ENCODE measurements at places on chromosomes 7 and 10.

DNA sequence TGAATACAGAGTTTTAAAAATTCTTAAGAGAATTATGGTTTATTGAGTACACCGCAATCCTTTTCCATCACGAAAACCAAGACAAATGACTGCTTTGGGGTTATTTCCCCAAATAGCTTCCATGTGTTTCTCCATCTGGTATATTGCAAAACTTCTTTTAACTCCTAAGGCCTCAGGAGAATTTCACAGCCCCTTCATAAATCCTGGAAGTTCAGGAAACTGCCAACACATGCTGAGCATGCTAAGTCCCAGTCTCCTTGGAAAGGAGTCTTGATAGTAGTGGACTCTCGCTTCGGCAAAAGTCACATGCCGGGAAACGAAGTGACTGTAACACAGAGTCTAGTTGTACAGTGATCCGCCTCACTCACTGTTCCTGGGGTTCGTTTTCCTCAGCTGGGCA is 88.1 kb upstream of the RSU1 start:
- no peak for DNase-seq

DNA sequence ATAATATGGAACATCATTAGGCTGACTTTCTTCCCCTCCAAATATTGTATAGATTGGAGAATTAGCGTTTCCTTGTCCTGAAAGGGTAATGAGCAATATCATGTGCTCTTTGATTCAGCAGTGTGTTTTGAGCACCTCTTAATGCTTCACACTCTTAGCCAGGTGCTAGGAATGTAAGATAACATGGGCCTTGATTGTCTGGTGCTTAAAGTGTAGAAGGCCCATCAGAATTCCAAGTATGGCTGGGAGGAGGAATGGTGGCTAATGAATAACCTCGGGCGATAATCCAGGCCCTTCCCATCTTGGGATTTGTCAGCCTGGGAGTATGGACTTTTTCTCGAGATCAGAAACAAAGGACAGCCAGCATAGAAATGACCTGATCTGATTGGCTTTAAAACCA is 8.6 kb downstream of the TSPAN13 start:
- DNase-seq, result no peak

DNA sequence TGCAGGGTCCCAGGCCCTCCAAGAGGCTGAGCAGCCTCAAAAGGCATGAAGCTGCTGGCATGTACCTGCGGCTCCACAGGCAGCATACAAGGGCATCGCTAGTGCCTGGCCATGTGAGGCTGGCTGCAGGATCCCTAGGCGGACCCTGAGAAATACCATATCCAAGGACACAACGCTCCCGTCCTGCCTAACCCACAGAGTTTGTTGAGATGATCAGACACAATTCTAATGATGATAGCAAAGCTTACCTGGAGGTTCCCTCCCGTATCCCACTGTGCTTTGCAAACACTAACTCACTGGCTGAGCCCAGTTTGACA is 17.3 kb downstream of the CLRN3 start:
- no peak for DNase-seq

DNA sequence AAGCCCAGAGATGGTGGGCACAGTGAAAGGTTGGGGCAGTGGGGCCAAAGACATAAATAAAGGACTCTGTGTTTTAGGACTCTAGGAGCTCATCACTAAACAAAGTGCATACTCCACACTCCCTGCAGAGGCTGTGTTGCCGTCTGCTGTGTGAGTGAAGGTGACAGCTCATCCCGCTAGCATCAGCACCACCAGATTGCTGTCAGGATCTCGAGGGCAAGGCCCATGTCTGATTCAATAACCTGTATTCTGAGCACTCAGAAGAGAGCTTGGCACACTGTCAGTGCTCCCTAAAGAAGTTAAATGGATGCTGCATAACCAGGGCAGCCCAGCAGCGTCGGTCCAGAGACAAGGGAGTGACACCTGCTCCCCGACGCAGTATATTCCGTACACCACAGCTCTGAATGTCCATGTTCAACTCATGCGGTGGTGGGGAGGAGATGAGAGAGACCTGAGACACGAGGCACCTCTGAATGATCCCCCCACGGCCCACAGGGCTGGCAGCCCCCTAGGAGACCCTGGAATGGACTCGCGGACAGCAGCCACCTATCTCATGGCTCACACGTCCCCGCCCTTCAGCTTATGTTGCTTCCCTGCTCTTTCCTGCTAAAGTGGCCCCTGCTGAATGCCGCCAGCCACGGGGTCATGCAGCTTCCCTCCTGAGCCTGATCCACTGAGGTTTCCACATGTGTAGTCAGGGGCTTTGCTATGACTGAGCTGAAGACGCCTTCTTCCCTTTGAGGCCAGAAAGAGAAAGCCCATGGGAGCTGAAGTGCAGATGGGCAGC is 132.7 kb upstream of the KCNMA1 start:
- DNase-seq, result no peak

DNA sequence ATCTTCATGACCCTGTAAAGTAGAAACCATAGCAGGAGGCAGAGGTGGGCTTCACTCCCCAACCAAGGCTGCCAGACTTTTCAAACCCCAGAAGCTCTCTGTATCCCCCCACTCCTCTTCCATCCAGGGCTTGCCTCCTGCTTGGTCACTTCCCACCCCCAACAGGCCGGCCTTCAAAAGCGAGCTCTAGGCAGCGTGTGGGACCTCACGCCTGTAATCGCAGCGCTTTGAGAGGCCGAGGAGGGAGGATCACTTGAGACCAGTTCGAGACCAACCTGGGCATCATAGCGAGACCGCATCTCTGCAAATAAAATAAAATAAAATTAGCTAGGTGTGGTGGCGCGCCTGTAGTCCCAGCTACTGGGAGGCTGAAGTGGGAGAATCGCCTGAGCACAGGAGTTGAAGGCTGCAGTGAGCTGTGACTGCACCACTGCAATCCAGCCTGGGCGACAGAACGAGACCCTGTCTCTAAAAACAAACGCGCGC is 743 bp upstream of the POR start:
- no peak for DNase-seq

GRCh38 chr10:80589726-80590373 is 52.1 kb downstream of the SH2D4B start:
- no peak for DNase-seq

All from NT2/D1 (cell line).